ENCODE measurements at places on chromosomes 12 and 14.

DNA sequence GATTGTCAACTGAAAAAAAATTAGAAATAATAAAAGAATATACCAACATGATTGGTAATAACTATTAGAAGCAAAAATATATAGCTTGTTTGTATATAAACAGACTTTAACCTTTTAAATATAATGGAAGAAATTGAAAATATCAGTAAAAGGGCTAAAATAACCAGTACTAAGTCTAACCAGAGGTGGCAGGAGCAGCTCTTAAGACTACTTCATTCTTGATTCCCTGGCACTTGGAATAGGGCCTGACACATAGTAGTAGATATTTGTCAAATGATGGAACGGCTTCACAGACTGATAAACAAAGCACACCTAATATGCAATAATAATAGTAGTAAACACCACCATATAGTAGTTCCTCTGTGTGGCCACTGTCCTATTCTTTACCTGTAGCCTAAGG lies 9.4 kb downstream of the TMEM63C start:
- DNase-seq: no peak

DNA sequence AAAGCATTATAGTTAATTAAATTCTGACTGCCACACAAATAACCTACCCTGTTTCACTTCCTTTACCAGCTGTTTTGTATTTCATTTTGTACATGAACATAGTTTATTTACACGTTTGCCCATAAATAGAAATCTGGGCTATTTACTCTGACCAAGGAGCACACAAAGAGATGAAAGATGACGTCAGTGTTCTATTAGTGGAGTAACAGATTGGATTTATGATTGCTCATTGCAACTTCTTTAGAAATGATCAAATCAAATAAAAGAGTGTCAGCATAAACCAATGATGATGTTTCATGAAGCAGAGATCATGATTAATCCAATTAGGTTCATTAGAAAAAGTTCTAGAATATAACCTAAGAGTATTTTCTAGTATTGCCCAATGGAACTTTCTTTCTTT lies 12.0 kb upstream of the RTL1 start:
- DNase-seq: no peak

DNA sequence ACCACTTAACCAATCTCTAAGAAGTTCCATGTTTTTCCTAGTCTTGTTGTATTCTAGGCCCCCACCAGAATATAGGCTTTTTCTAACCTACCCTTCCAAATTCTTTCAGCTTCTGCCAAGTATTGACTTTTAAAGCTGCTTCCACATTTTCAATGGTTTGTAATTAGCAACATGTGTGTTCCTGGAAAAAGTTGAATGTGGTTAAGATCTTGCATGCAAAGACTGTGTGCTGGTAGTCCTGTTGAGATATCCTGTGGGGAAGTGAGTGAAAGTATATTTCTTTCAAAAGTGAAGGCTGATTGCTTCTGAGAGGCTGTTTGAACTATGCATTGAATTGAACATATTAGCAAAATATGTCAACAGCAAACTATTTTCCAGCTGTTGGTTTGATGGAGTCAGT lies 646 bp upstream of the OR6C4 start:
- DNase-seq: no peak

- DNase-seq: no peak
Measured at GRCh38 chr14:53793790-53794505, 162.7 kb downstream of the BMP4 start.

- DNase-seq: no peak
Measured at GRCh38 chr12:31006416-31007152, 67.1 kb upstream of the DDX11 start.

DNA sequence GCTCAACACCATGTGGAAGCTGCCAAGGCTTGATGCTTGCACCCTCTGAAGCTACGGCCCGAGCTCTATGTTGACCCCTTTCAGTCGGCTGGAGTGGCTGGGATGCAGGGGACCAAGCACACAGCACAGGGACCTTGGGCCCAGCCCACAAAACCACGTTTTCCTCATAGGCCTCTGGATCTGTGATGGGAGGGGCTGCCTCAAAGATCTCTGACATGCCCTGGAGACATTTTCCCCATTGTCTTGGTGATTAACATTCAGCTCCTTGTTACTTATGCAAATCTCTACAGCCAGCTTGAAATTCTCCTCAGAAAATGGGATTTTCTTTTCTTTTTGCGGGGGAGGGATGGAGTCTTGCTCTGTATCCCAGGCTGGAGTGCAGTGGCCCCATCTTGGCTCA lies 46.3 kb downstream of the MON2 start:
- no peak for DNase-seq

GRCh38 chr12:122889761-122890520 lies 6.0 kb downstream of the VPS37B start:
- peak; percentile 54 for DNase-seq

- DNase-seq: no peak
Measured at GRCh38 chr12:41621291-41621690, 433.2 kb downstream of the PDZRN4 start.

DNA sequence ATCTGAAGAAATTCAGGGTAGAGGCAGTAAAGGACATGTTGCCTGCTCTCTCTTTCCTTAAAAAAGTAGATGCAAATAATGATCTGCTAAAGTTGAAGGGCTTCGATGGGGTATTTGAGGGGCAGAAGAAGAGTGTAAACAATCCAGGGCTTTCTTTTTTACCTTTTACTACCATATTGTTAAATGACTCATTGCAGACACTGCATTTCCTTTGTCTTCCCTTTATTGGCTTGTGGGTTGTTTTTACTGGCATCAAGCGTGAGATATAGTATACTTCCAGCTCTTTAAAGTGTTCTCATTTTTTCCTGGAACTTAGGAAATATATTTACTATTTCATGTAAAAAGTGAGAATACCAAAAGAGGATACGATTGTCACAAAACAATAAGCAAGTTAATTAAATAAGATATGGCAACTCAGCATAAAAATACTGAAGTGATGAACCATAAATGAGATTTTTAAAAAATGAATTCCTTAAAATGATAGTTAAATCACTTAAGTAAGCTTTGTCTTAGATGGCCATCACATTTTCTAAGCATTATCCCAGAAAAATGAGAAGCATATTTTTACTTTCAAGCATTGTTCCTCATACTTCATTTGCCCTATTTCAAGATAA lies 72.3 kb upstream of the KRAS start:
- no peak for DNase-seq
